ENCODE measurements at places on chromosomes 13 and 19. TPM values are rescaled to one million over a fixed set of nuclear protein-coding genes. Genes with fewer than 3 reads are reported as not detected.

Gene SERPINE3
- total RNA-seq = not detected

Gene FOSB
- 3.6 TPM for total RNA-seq

Gene SLC6A16
- under 0.01 TPM for total RNA-seq

Gene PGLYRP1
- not detected for total RNA-seq

Gene CGB5
- 0.26 TPM for total RNA-seq

Gene CBARP
- 1.2 TPM for total RNA-seq

Gene ZNF154
- 1.2 TPM for total RNA-seq

Gene TMTC4
- total RNA-seq = 17.1 TPM

Gene TPTE2
- not detected for total RNA-seq

Gene PRODH2
- not detected for total RNA-seq

Gene ZIC5
- total RNA-seq = not detected

Gene FCER2
- not detected for total RNA-seq

Measured in bronchial epithelial cell (primary cell).